Activated CD8-positive, alpha-beta memory T cell treated with anti-CD3 and anti-CD28 coated beads for 1 hour (primary cell): ENCODE measurements at places on chromosomes 1 and 21.

GRCh38 chr1:157968946-157969345 lies 24.5 kb upstream of the KIRREL1 start:
- no peak for DNase-seq

- DNase-seq = no peak
Observed at GRCh38 chr1:235558621-235559169, 54.4 kb upstream of the B3GALNT2 start.

DNA sequence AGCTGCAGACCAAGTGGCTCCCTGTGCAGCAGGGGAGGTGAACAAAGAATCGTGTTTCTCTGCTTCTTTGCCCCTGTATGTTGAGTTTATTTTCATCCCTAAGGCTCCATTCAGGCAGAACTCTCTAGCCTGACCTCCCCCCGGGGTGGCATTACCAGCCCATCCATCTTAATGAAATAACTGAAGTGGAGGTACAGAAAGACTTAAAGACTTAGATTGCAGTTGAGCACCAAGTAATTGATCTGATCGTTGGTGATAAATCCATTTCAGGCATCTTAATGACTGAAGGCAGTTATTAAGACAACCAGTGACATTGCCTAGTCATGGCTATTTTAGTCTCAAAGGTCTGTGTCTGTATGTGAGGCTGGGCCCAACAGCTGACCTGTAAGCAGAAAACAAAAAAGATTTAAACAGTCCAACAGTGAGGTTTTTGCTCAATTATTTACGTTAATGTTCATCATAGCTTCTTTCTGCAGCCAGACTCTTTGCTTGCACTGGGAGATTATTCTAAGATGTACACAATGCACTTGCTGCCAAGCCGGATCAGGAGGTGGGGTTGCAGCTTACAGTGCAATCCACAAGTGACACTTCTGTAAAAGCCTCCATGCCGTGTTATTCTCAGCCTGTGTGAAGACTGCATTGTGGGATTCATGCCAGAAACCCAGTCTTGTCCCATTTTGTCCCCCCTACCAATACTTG lies 363.0 kb upstream of the DUSP10 start:
- no peak for DNase-seq

DNA sequence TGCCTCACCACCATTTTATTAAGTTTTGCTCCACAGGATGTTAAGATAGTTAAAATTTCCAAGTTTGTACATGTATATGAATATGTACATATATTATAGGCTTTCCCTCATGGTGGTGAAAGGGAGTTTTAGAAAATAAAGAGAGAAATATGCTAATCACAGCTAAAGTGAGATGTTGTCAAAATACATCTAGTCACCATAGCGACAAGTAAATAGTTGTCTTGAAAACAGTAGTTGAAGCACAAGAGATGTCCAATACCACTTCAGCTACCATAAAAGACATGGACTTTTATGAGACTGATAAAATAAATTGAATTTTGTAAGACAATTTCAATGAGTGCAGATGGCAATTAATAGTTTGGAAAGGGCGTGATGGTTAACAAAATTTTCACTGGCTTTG lies 1600.0 kb downstream of the BRINP3 start:
- DNase-seq = no peak

GRCh38 chr1:226599636-226600238 lies 51.2 kb downstream of the STUM start:
- DNase-seq = no peak
